ENCODE measurements at places on chromosomes 4 and X. TPM values are rescaled to one million over a fixed set of nuclear protein-coding genes. Genes with fewer than 3 reads are reported as not detected.

GRCh38 chr4:114019969-114020358, 40.5 kb upstream of the ARSJ start:
- no peaks in the 10 kb centered on the region for H3K36me3 ChIP-seq
- no peak for DNase-seq
- H3K4me1 ChIP-seq, result peaks cover 2% of the 10 kb centered on the region
- no peak overlapping the region for H3K27ac ChIP-seq
- H3K4me3 ChIP-seq, result no peak overlapping the region
- H3K27me3 ChIP-seq, result no peaks in the 10 kb centered on the region

The HTN1 gene
- total RNA-seq, result not detected

- H3K36me3 ChIP-seq, result no peaks in the 10 kb centered on the region
- H3K27me3 ChIP-seq, result no peaks in the 10 kb centered on the region
- no peak overlapping the region for H3K4me3 ChIP-seq
- H3K27ac ChIP-seq, result no peak overlapping the region
These were observed 45.7 kb upstream of the HMX1 start for GRCh38 chr4:8917321-8917811.

The TIMM8A gene
- total RNA-seq, result 3.1 TPM

The KLHL5 gene
- 134 TPM for total RNA-seq

- H3K27ac ChIP-seq, result no peak overlapping the region
- no peaks in the 10 kb centered on the region for H3K27me3 ChIP-seq
- no peaks in the 10 kb centered on the region for H3K36me3 ChIP-seq
- DNase-seq, result no peak
- H3K4me3 ChIP-seq, result no peak overlapping the region
These were observed 29.8 kb upstream of the ARHGAP24 start for GRCh38 chr4:85445050-85445639.

GRCh38 chr4:6497796-6498195, 25.4 kb upstream of the PPP2R2C start:
- no peaks in the 10 kb centered on the region for H3K4me1 ChIP-seq
- no peak for DNase-seq
- no peaks in the 10 kb centered on the region for H3K36me3 ChIP-seq
- H3K4me3 ChIP-seq, result no peak overlapping the region
- peaks cover 5% of the 10 kb centered on the region for H3K27me3 ChIP-seq
- H3K27ac ChIP-seq, result no peak overlapping the region

The MAOA gene
- total RNA-seq, result 0.56 TPM

GRCh38 chrX:38006291-38006690, at the start of gene SYTL5:
Gene SYTL5, plus strand, starts transcription at chrX:38006553. Its CDS starts 27,337 bp downstream, at chrX:38033890.
- no peak within 1 kb of the TSS for H3K27ac ChIP-seq
- H3K27me3 ChIP-seq, result no peaks in the 10 kb centered on the region
- H3K4me1 ChIP-seq, result no peaks in the 10 kb centered on the region

DNA sequence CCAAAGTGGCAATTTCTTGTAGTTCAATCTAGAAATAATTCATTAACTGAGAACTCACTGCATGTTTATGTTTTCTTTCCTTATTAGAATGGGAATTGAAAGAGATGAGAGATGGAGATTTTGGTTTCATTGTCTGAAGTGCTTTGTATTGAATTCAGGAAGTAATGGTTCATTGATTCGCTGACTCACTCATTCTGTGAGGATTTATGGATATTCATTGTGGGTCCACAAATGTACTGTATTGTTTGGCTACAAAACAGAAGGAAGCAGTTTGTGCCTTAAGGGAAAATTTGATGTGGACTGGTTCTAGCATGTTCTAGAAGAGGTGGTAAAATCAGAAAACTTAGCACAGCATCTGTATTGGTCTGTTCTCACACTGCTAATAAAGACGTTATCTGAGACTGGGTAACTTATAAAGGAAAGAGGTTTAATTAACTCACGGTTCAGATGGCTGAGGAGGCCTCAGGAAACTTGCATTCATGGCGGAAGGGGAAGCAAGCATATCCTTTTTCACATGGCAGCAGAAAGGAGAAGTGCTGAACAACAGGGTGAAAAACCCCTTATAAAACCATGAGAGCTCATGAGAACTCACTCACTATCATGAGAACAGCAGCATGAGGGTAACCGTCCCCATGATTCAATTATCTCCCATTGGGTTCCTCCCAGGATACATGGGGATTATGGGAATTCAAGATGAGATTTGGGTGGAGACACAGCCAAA, 132.3 kb upstream of the VCX3A start:
- H3K36me3 ChIP-seq, result no peaks in the 10 kb centered on the region
- no peaks in the 10 kb centered on the region for H3K4me1 ChIP-seq
- H3K27ac ChIP-seq, result no peak overlapping the region
- H3K4me3 ChIP-seq, result no peak overlapping the region
- DNase-seq, result no peak

The S100G gene
- not detected for total RNA-seq

- H3K4me3 ChIP-seq, result no peak overlapping the region
- no peak overlapping the region for H3K27ac ChIP-seq
- H3K4me1 ChIP-seq, result peaks cover 11% of the 10 kb centered on the region
- no peaks in the 10 kb centered on the region for H3K36me3 ChIP-seq
- DNase-seq, result no peak
These were observed 6.3 kb downstream of the SLC49A3 start for GRCh38 chr4:682490-683172.

The TAF7L gene
- total RNA-seq, result 0.28 TPM

DNA sequence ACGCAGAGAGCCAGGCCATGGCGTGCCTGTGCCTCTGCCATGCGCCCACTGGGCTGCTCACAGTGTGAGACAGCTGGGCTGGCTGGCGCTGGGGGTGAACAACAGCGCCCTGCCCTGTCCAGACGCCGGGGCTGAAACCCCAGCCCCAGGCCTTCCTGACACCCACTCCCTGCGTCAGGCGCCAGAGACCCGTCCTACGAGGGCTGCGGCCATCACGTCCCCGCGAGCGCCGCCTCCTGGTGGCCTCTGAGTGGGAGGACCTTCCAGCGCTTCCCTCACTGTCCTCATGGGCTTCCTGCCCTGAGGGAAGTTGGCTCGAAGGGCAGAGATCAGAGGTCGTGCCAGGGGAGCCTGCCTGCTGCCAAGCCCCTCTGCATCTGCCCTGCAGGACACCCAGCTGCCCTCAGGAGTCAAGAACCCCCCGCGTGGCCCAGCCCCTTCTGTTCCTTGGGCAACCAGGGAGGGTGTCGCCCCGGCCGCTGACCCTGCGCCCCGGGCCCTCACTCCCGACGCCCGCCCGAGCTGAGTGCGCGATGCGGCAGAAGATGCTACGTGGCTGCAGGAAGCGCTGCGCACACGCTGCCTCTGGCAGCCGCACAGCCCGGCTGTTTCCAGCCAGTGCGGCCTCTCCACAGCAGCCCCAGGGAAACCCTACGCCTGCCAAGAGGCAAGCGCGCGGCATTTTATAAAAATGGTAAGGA, 16.2 kb downstream of the NELFA start:
- H3K4me3 ChIP-seq, result no peak overlapping the region
- peaks cover 20% of the 10 kb centered on the region for H3K36me3 ChIP-seq
- H3K27ac ChIP-seq, result no peak overlapping the region
- DNase-seq, result no peak
- no peaks in the 10 kb centered on the region for H3K27me3 ChIP-seq

The ZNF674 gene
- 6.4 TPM for total RNA-seq

GRCh38 chrX:1614927-1615326, at the start of gene ASMT:
Gene ASMT, plus strand, starts transcription at chrX:1615059. Its CDS starts 141 bp downstream, at chrX:1615200.
- no peaks in the 10 kb centered on the region for H3K4me1 ChIP-seq
- no peaks in the 10 kb centered on the region for H3K27me3 ChIP-seq
- DNase-seq, result no peak
- H3K36me3 ChIP-seq, result no peaks in the 10 kb centered on the region
- H3K4me3 ChIP-seq, result no peak within 1 kb of the TSS

- no peak overlapping the region for H3K27ac ChIP-seq
- no peaks in the 10 kb centered on the region for H3K27me3 ChIP-seq
These were observed 57.0 kb upstream of the MAGEB16 start for GRCh38 chrX:35741142-35741541.

DNA sequence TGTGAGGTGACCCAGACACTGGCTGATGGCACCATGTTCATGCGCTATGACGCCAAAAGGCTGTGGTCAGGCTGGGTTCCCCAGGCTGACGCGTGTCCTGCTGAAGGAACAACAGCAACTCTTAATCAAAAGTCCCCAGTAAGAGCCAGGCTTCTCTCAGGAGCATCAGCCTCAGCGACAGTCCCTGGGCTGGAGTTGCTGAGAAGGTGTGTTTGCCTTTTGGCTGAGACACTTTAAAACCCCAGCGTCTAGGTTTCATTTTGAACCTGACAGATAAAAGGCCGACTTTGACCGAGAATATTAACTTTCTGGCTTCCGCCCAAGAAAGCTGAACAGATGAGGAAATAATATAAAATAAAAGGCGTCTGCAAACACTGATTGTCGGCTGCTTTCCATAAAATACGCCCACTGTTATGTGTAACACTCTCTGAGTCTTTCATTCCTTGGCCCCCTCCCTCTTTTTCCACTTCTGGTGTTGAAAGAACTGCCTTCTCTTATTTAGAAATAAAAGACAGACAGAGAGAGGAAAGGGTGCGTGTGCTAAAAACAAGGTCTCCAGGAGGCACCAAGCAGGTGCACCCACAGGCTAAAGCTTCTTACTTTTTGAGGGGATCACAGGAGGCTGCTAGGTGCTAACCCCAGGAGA, 373.6 kb downstream of the MID1IP1 start:
- H3K4me3 ChIP-seq, result no peak overlapping the region
- peaks cover 16% of the 10 kb centered on the region for H3K27me3 ChIP-seq
- no peaks in the 10 kb centered on the region for H3K36me3 ChIP-seq
- H3K27ac ChIP-seq, result no peak overlapping the region
- H3K4me1 ChIP-seq, result no peaks in the 10 kb centered on the region
- no peak for DNase-seq

DNA sequence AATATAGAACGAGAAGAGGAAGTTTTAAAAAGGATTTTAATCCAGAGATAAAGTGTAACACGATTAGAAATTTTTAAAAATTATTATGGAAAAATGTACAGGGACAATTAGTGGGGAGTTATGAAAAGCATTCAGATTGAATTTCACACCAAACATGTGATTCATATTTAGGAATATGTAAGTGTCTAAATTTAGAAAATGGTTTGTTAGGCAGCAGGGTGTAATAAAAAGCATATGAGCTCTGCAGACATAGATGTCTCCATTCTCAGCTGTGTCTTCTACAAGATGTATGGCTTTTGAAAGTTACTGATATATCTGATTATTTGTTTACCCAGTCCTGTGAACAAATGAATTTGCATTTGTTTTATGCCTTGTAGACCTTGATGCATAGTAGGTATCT, 638.9 kb upstream of the AGA start:
- no peak overlapping the region for H3K4me3 ChIP-seq
- H3K27me3 ChIP-seq, result no peaks in the 10 kb centered on the region
- no peaks in the 10 kb centered on the region for H3K4me1 ChIP-seq
- no peak for DNase-seq
- no peak overlapping the region for H3K27ac ChIP-seq
- no peaks in the 10 kb centered on the region for H3K36me3 ChIP-seq

- no peaks in the 10 kb centered on the region for H3K4me1 ChIP-seq
- H3K36me3 ChIP-seq, result no peaks in the 10 kb centered on the region
- H3K27ac ChIP-seq, result no peak within 1 kb of the TSS
- no peak for DNase-seq
These were observed at the start of gene REELD1 for GRCh38 chr4:146214238-146214637. Gene REELD1, plus strand, starts transcription at chr4:146214538. Its CDS starts 2,415 bp downstream, at chr4:146216953.

The HTN3 gene
- total RNA-seq, result not detected

The KLHL13 gene
- total RNA-seq, result 13.6 TPM

DNA sequence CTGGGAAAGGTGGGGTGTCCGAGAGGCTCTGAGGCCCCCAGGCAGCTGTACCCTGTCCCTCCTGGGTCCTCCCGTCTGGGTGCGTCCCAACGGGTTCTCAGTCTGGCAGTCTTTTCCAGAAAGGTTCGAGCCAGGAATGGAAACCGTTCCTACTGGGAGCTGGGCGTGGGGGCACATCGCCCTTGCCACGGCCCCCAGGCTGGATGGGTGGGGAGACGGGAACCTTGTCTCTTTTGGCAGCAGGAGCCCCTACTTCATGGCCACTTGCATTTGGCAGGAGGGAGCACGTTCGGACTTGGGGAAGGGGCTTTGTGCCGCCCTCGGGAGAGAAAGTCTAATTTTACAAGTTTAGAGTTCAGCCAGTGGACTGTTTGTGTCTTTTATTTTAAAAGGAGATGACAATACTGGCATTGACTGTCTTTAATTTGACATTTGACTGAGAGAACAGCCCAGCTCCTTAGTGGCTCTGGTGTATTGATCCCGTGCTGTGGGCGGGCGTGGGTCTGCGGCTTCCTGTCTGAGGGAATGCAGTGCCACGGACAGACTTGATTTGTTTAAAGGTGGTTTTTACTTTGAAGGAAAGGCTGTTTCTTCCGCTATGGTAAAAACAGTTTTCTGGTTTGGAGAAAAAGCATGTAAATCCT, 95.1 kb downstream of the SORCS2 start:
- H3K4me1 ChIP-seq, result no peaks in the 10 kb centered on the region
- no peak for DNase-seq
- no peak overlapping the region for H3K27ac ChIP-seq

DNA sequence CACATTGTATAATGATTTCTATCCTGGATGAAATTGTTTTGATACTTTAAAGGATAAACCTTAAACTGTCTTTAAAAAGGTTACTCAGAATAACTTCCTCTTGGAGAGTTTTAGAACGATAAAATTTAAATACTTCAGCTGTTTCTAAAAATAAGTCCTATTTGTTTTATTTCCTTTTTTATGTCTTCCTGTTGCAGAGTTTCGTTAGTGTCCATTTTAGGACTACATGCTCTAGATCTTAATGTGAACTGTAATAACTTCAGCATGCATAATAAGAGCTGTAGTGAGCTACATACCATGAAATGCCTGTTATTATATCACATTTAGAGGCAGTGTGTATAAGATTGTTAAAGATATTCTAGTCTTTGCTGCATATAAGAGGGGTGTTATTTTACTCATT, 14.6 kb downstream of the ATP10D start:
- peaks cover 3% of the 10 kb centered on the region for H3K36me3 ChIP-seq
- peaks cover 4% of the 10 kb centered on the region for H3K4me1 ChIP-seq
- H3K4me3 ChIP-seq, result no peak overlapping the region
- no peak overlapping the region for H3K27ac ChIP-seq

DNA sequence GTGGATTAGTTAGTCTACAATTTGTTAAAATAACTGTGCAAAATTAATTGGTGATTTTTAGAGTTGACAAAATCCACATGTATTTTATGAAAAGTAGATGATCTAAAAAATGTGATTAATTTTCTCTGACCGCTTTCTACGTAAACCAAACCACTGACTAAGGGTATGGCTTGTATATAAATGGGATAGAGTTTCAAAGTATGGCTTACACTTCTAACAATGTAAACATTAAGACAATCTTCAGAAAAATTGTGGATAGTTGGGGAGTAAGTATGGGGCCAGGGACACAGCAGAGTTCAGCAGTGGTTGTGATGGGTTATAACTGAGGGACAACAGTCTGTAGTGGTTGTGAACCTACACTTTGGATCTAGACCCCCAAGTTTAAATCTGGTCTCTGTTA, 39.8 kb downstream of the GABRA4 start:
- no peak overlapping the region for H3K4me3 ChIP-seq
- no peaks in the 10 kb centered on the region for H3K27me3 ChIP-seq
- peaks cover 6% of the 10 kb centered on the region for H3K4me1 ChIP-seq
- H3K36me3 ChIP-seq, result no peaks in the 10 kb centered on the region

DNA sequence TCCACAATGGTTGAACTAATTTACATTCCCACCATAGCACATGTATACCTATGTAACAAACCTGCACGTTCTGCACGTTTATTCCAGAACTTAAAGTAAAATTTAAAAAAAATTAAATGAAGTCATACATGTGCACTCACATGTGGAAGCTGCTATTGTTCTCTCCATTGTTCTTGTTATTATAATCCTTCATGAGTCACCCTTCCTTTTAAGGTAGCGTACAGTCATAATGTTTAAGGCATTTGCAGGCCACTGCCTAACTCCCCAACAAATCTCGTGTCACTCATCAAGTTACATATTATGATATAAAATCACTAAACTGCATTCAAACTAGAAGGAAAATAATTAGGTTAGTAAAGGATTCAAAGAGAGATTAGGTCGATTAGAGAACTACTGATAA, 63.6 kb downstream of the SLC7A11 start:
- peaks cover 20% of the 10 kb centered on the region for H3K36me3 ChIP-seq
- peaks cover 7% of the 10 kb centered on the region for H3K4me1 ChIP-seq
- peak; percentile 51 for DNase-seq
- H3K27ac ChIP-seq, result no peak overlapping the region

All from IMR-90 (cell line).